ENCODE measurements at places on chromosomes 7 and 10.
A peak's percentile ranks its signal among the peaks of the same experiment; 100 is the strongest.

DNA sequence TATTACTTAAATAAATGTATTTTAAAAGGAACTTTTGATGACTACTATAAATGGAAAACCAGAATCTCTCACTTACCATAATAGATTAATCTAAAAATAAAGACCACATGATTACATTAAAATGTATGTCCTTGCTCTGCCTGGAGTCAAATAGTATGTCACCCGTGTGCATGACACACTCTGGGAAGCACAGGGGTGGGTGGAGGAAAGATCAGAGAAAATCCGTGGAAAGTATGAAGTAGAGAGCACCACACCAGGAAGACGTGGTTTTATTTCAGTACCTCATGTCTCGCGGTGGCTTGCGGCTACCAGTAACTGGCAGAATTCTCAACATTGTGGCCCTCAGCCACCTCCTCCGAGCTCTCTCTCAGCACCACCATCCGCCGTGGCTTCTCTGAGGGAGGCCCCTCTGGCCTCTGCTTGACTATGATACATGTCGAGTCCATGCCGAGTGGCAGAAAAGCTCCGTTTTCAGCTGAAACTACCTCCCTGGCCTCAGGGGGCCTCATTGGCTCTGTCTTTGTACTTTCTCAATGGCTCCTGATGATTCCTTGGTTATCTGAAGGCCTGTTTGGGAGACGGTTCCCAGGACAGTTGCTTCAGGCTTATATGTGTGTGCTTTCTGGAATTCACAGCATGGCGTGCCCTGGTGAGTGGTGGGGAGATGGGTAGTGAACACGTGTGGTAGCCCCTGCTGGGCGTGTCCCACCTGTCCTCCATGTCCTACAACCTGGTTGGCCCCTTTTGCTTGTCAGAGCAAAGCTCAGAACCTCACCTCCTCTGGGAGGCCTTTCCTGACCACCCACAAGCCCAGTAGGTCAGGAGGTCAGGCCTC is 49.8 kb downstream of the LHPP start:
- no peak for DNase-seq

DNA sequence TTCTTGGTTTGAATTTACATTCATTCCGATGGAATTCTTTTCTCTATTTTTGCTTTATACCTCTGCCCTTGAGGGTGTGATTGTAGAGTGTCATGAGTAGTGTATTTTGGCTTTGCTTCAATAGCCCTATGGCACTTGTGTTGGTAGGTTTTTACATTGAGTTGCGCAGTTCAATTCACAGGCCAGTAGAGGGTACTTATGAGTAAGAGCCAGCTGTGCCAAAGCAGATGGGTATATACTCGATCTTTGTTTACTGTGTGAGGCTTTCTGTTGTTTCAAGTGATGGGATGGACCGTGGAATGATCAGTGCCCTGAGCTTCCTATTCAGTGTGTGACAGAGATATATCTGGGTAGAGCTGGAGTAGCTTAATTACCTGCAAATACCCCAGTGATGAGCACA is 4.3 kb upstream of the AKR1C3 start:
- peak; percentile 19 for DNase-seq

GRCh38 chr7:84524714-84525694 is 330.4 kb upstream of the SEMA3A start:
- no peak for DNase-seq

- no peak for DNase-seq
Observed at GRCh38 chr10:13517675-13518074, 11.1 kb downstream of the BEND7 start.

- DNase-seq = no peak
Observed at GRCh38 chr10:122303271-122304053, 32.4 kb downstream of the BTBD16 start.

- no peak for DNase-seq
Observed at GRCh38 chr10:30055226-30055662, 4.1 kb downstream of the JCAD start.

- no peak for DNase-seq
Observed at GRCh38 chr7:110105307-110105706, 985.6 kb upstream of the LRRN3 start.
